ENCODE measurements at places on chromosomes 11 and 22.

DNA sequence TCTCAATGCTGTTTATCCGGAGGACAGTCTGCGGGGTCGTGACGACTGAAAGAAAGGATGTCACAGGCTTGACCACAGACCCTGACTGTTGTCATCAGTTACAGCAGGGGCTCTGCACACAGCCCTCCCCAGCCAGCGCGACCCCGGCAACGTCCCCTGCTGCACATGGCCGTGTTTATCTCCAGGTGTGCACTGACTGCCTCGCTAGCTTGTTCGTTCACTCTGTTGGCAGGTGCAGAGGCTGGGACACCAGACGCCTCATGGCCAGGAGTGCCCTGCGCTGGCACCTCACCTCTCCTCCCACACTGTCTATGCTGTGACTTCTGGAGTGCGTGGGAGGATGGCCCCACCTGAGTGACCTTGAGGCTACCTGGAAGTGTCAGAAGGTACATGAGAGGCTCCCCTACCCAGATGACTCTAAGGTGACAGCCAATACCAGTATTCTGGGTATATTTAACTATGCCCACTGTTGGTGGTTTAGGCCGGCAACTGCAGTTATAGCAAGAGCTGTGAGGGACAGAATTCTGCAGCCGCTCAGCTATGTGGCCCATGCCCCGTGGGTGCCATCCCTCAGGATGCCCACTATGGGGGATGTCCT lies 12.2 kb downstream of the MRPL21 start:
- DNase-seq = no peak

- DNase-seq = no peak
These were observed 61.0 kb downstream of the BMAL1 start for GRCh38 chr11:13338427-13339069.

DNA sequence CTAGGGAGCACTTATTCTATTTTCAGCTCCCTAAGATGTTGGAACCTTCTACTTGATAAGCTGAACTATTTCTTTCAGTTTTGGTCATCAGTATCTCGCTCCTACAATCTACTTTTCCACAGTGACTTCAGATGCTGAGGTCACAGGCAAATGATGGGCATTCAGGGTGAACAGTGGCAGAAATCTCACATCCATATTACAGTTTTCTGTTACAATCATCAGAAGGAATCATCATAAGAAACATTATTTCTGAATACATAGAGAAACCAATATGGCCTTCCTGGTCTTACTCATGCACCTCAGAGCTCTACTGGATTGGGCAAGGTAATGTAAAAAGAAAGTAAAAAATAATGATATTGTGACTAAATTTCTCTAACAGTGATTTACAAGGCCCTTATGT lies 39.4 kb upstream of the DDI1 start:
- DNase-seq = no peak

- no peak for DNase-seq
These were observed 59.7 kb upstream of the BARX2 start for GRCh38 chr11:129315781-129316579.

DNA sequence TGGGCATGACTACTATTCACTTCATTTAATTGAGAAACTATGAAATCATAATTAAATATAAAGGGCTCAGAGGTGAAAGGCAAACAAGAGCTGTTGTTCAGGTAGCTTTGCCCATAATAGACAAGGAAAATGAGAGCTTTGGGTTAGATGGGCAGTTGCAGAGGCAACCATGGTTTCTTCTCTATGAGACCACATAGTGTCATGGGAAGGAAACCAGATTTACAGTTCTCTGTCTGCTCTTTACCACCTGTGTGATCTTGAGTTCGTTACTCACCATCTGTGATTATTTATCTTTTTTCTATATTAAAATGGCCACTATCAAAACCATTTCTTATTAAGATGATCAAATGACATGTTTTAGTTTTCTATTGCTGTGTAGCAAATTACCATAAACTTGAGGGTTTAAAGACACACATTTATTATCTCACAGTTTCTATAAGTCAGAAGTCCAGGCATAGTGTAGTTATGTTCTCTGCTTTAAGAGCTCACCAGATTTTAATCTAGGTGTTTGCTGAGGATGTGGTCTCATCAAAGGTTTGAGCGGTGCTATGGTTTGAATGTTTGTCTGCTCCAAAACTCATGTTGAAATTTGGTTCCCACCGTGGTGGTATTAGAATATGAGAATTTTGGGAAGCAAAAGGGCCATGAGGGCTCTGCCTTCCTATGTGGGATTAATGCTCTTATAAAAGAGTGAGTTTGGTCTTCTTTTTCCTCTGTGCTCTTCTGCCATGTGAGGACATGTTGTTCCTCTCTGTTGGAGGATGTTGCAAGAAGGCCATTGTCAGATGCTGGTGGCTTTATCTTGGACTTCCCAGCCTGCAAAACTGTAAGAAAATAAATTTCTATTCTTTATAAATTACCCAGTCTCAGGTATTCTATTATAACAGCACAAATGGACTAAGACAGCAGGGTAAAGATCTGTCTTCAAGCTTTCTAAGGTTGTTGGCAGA lies 38.2 kb downstream of the OR2AG2 start:
- DNase-seq = no peak

GRCh38 chr11:78810559-78811009 lies 235.9 kb upstream of the NARS2 start:
- no peak for DNase-seq

DNA sequence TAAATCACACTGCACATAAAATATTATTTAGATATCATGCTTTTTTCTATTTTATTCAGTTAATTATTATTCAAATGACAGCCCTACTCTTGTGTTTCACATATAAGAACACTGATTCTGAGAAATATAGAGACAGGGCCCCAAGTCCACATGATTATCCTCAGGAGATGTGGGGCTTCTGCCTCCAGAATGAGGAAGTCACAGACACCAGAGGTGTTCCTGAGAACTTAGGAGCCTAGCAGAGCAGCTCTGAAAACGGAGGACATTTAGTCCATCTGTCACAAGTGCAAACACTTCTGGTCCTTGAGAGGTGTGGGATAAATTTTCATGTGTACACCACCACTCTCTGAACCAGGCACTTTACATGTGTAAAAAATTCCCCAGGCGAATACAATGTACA lies 26.2 kb downstream of the TRIM66 start:
- no peak for DNase-seq

DNA sequence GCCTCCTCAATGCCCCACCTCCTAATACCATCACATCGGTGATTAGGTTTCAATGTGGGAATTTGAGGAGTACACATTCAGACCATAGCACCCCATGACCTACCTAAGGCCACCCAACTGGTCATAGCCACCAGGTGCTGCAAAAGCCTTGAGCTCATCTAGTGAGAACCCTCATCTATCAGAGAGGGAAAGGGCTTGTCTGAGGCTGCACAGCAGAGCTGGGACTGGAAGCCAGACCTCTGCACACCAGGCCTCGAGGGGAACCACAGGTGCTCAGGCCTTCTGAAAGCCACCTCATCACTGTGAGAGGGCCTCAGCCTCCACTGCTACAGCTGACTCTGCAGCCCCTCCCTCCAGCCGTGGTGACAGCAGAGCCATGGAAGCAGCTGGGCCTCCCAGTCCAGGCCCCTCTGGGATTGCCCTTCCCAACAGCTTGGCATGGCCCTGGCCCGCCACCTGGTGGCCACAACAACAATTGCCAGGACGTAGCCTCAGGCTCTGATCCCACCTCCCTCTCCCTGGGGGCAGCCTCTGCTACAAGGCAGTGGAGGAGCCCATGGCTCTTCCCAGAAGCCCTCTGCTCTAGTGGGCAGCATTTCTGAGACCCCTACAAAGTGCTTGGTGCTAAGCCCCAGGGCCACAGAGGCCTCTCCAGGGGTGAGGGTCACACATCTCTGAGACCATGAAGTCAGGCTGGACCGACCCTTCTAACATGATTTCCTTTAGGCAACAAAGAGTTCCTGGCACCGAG lies 41.0 kb upstream of the PRDM11 start:
- peak; percentile 60 for DNase-seq

- DNase-seq = no peak
These were observed 1.2 kb upstream of the INTS5 start for GRCh38 chr11:62654297-62654696.

- peak; percentile 76 for DNase-seq
These were observed 2.6 kb upstream of the UCP3 start for GRCh38 chr11:74011360-74012073.

DNA sequence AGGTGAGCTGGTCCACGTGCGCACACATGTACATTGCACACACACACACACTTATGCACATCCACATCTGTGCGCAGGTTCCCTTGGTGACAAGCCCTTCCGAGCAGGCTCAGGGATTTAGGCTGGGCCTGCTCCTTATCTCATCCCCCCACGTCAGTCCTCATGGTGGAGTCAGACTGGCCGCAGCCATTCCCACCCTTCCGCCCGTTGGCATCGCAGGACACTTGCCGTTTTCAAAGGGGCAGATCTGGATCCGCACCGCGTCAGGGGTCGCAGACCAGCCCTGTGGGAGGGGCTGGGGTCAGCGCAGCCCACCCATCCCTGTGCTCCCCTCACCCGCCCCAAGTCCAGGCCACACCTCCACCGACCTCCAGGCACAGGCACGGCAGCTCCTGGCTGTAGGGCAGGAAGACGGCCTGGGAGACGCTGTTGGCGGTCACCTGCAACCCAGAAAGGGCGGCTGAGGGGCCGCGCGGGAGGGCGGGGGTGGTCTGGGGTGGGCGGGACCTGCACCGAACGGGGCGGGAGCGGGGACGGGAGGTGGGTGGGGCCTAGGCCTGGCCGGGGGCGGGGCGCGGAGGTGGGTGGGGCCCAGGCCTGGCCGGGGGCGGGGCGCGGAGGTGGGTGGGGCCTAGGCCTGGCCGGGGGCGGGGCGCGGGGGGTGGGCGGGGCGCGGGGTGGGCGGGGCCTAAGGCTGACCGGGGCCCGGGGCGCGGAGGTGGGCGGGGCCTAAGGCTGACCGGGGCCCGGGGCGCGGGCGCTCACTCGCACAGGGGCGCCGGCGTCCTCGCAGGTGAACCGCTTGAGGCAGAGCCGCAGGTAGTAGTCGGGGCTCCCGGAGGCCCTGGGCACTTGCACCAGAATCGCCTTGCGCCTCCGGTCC lies 13.3 kb downstream of the IL17REL start:
- DNase-seq = no peak

DNA sequence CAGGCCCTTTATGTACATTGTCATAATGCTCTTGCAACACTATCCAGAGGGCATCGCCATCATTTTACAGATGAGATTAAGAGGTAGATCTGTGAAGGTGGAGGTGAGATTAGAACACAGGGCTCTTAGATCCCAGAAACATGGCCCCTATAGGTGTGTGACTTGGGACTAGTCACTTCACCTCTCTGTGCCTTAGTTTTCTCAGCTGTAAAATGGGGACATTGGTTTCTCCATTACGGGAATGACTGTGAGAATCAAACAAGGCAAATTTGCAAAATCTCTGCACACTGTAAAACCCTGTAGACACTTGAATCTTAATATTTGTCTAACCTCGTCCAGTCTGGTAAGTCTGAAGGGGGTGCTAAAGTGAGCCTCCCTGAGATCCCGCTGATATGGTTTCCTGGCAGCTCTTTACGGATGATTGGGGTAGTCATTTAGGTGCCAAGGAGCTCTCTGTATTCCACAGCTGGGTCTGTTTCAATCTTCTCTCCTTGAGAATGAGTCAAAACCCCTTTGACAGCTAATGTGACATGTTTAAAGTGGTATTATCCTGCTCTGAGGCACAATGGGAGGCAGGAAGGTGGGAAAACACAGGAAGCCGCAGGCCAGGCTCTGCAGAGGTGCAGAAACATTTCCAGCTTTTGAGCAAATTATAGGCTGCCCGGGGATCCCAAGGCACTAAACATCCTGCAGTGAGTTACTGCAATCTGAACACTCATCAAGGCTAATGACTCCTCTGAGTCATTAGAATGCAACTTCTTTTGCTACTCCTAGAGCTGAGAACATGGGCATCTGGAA lies 140.8 kb downstream of the CCDC81 start:
- no peak for DNase-seq

- no peak for DNase-seq
These were observed 9.3 kb upstream of the MSANTD4 start for GRCh38 chr11:106031202-106031810.

DNA sequence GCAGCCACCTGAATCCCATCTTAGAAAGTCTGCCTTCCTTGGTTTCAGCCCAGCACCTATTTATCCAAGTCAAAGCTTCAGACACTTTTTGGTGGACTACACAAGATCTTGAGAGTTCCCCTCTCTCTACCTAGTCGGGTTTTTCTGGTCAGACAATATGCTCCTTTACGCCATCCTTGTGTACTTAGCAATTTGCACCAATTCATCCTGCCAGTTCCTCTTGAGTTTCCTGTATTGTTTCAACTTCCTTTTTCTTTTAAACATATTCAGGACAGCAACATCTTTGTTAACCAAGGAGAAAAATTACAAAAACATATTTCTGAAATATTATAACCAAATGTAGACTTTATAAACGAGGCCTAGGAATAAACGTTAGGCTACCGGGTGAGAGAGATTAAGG lies 368.2 kb upstream of the CADM1 start:
- DNase-seq = no peak

GRCh38 chr11:58276151-58276550 lies 8.1 kb upstream of the OR10W1 start:
- no peak for DNase-seq

DNA sequence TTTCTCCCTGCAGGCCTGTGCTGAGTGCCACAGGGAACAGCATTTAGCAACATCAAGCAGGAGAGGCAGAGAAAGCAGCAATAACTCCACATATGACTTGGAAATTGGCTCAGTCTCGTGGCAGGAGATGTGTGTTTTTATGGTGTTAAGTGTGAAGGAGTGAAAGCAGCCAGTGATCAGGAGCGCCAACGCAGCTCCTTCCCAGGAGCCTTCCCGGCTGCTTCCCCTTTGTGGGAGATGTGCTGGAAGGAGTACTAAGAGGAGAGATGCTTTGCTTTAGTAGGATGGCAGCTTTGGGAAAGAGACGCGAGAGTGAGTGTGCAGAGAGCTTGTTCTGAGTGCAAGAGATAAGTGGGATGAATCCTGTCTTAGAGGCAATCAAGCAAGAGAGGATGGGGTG lies 54.7 kb upstream of the KIRREL3 start:
- no peak for DNase-seq

- DNase-seq = no peak
These were observed 3.7 kb downstream of the SNX19 start for GRCh38 chr11:130912552-130912951.

GRCh38 chr11:67441098-67441563 lies 2.1 kb downstream of the CORO1B start:
- no peak for DNase-seq

- no peak for DNase-seq
These were observed 30.0 kb downstream of the DDX10 start for GRCh38 chr11:108694846-108695245.

- DNase-seq = no peak
These were observed 175.5 kb downstream of the SNX19 start for GRCh38 chr11:130740819-130741218.

Measured in CD4-positive, alpha-beta T cell treated with Interleukin-4 for 1 hour (primary cell).